ENCODE measurements at places on chromosomes 12 and 14. TPM values are rescaled to one million over a fixed set of nuclear protein-coding genes. Genes with fewer than 3 reads are reported as not detected.

GDF11 gene
- total RNA-seq = 11.8 TPM

C1QL4 gene
- 2.7 TPM for total RNA-seq

SLC38A1 gene
- total RNA-seq = 198 TPM

B4GALNT1 gene
- total RNA-seq = 36.3 TPM

LIN7A gene
- 32.6 TPM for total RNA-seq

RPL10L gene
- not detected for total RNA-seq

TRMT5 gene
- total RNA-seq = 17.1 TPM

FOXN4 gene
- 0.45 TPM for total RNA-seq

SPPL3 gene
- total RNA-seq = 43.3 TPM

INSM2 gene
- total RNA-seq = 9.6 TPM

IL26 gene
- total RNA-seq = not detected

FGF23 gene
- total RNA-seq = not detected

SPRYD4 gene
- total RNA-seq = 3.8 TPM

HHIPL1 gene
- 4.3 TPM for total RNA-seq

KMT2D gene
- 32.8 TPM for total RNA-seq

LALBA gene
- not detected for total RNA-seq

PMCH gene
- not detected for total RNA-seq

CLEC7A gene
- 1.6 TPM for total RNA-seq

NFATC4 gene
- total RNA-seq = 16.8 TPM

PRH1 gene
- 105 TPM for total RNA-seq

RPS29 gene
- 818 TPM for total RNA-seq

NEDD1 gene
- total RNA-seq = 22.2 TPM

All from cerebellum (tissue), 4 donors.